COR-L47 (cell line): ENCODE measurements at places on chromosomes 4 and X.

- no peak for DNase-seq
Observed at GRCh38 chr4:53156896-53157295, 209.0 kb downstream of the SCFD2 start.

DNA sequence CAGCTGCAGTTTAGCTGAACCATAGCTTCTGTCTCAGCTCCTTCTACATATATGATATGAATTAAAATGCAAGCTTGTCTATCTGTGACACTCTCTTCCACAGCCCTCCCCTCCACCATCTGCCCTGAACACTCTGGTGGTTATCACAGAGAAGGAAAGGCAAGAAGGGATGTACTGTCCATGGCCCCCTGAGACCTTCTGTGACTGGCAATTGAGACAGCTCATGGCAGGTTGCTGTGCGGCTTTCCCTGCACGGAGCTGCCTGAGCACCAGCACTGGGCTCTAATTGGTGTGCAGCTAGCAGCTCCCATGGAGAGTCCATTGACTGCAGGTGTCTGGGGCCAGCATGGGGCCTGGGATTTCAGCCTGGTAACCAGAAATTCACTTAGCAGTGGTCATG is 109.8 kb upstream of the ANXA3 start:
- DNase-seq, result no peak

- DNase-seq, result no peak
Observed at GRCh38 chr4:76717431-76717830, 180.5 kb downstream of the SOWAHB start.

GRCh38 chr4:96379524-96379923 is 539.6 kb downstream of the PDHA2 start:
- DNase-seq, result no peak

DNA sequence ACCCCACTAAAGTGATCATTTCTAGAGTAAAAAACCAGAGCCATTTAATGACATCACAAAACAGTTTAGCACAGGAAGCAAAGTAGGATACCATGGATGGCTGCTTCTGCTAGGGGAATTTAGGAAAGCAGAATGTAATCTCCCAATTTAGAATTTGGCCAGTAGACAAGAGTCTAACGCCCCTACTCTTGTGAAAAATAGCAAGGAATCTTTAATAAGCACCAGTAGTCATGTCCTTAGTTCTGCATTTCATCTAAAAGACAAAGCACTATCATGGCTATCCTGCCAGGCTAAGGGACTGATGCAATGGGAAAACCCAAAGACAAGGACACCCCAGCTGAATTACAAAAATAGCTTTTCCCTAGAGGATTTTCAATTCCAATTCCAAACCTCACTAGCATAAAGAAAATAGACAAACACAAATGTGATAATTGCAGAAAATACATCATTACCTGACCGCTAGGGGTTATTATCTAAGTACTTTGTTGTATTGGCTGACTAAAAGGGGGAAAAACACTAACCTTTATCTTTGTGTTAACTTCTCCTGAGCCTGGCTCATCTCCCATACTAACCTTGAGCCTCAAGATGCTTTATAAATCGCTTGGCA is 2.6 kb upstream of the AMMECR1 start:
- no peak for DNase-seq

DNA sequence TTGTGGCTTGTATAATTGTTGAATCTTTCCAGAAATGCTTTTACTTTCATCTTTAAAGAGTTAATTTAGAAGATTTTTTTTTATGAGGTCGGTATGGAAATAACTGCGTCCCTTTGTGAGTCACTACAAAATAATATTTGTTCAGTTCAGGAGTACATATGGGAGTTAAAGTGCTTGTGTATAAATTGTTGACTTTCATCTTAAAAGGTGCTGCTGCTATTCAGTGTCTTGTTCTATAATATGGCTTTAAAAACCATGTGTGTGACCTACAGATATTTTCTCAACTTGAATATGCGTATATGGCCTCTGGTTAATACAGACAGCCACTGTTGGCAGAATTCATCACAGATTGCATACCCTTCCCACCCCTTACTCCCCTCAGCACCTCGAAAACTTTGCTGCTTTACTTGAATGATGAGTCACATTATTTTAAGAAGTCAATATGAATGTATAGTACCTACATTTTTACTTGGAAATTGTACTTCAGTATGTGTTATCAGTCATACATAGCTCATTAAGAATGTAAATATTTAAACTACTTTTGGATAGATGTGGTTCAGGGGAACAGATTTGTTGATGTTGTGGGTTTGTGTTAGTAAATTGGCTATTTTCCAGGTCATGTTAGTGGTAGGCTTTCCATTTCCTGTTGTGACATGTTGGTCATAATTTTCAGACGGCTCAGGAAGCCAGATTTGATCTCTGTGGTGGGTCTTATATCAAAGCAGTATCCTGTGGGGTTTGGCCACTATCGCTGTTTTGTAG is 1.5 kb downstream of the CLCN3 start:
- DNase-seq, result peak; percentile 28

DNA sequence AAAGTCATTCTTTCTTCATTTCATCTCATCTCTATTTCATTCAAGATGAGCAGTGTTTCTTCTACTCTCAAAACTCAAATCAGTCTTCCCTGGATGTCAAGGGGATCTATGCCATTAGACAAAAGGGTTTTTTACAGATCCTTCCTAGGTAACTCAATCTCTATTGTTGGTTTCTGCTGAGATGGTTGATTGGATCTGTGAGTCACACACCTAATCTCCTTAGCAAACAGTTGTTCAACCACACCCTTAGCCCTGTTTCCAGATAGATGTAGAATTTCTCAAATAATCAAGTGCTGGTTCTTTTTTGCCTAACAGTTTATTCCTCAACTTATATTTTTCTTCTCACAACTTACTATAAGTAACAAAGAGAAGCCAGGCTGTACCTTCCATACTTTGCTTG is 200.5 kb downstream of the KDR start:
- DNase-seq, result no peak

- no peak for DNase-seq
Observed at GRCh38 chrX:54449929-54450328, 9.7 kb downstream of the TSR2 start.

DNA sequence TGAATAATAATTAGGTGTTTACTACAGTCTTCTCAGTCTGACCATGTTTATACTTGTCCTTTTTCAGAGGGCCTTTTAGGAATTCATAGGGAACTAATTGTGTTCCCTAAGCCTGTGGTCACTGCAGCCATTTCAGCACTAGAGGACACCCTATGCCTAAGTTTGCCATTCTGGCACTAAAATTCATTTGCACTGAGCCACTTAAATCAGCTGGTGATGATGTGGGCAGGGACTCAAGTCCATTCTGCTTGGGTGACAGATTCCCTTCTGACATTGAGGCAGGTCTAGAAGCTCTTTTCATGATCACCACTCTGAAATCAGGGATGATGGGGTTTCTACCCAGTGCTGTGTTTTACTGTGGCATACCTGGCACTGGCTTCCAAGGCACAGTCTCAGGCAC is 1178.9 kb upstream of the DIAPH2 start:
- DNase-seq, result no peak

- DNase-seq, result no peak
Observed at GRCh38 chrX:154809939-154810665, 4.8 kb upstream of the MPP1 start.

- no peak for DNase-seq
Observed at GRCh38 chr4:158129694-158130093, 43.1 kb downstream of the GASK1B start.

GRCh38 chr4:99968330-99968729 is 18.3 kb upstream of the H2AZ1 start:
- DNase-seq, result no peak

- peak; percentile 46 for DNase-seq
Observed at GRCh38 chr4:143514497-143514896, 995 bp downstream of the SMARCA5 start.

GRCh38 chr4:3767570-3768288 is 1.5 kb downstream of the ADRA2C start:
- DNase-seq, result no peak
